ENCODE measurements at places on chromosomes 1 and 21.

DNA sequence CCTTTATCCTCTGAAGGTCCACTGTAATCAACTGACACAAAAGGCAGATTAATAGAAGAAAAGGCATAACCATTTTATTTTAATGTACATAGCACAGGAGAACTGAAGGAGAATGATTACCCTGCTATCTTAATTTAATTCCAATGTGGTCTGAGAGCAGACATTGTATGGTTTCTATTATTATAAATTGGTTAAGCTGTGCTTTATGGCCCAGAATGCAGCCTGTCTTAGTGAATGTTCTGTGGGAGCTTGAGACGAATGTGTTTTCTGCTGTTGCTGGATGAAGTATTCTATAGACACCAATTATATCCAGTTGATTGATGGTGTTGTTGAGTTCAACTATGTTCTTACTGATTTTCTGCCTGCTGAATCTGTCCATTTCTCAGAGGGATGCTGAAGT, 25.0 kb upstream of the SLC2A1 start:
- no peak for DNase-seq

DNA sequence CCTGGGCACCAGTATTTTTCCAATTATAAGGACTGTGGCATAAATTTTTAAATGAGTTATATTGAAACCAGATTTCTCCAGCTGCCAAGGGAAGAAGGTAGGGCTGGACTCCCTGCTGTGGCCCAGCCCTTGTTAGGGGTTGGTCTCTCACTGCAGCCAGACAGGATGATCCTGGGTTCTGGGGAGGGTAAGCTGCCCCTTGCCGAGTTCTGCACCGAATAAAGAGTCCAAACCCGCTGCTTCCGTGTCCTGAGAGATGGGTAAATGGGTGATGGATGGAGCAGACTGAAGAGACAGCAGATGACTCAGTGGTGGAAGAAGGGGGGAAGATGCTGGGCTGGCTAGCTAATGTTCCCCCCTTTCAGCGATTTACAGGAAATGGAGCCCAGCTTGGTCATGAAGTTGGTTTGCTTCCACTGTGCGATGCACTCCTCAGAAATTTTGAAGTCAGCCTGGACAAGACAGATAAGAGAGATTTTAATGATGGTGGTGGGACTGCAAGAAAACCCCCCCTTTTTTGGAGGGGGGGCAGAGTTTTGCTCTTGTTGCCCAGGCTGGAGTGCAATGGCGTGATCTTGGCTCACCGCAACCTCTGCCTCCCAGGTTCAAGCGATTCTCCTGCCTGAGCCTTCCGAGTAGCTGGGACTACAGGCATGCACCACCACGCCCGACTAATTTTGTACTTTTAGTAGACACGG, 41.4 kb downstream of the YARS1 start:
- DNase-seq: no peak

DNA sequence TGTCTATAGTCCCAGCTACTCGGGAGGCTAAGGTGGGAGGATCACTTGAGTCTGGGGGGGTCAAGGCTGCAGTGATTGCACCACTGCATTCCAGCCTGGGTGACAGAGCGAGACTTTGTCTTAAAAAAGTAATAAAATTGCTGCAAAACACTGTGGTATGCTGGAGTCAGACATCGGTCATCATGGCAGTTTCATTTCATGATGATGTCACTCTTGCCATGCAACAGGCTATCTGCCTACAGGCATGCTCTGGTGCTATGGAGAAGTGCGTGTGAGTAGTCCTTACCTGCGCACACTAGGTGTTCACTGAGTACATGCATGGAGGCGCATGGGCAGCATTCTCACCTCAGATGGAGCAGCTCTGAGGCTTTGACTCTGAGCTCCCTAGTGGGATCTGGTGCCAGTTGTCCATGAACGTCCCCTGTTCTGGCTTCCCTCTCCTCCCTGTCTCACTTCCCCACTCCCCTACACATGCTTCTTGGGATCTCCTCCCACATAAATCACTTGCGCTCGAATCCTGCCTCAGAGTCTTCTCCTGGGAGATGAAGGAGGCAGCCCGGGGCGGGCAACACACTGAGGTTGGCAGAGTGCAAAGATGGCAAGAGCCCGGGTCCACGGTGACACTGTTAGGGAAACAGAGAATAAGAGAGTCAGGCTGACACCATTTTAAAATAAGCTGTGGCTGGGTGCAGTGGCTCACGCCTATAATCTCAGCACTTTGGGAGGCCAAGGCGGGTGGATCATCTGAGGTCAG, 10.4 kb upstream of the CELA3B start:
- no peak for DNase-seq

GRCh38 chr1:118333601-118334210, 148.7 kb upstream of the SPAG17 start:
- no peak for DNase-seq

GRCh38 chr1:185268352-185268751, 48.7 kb downstream of the IVNS1ABP start:
- no peak for DNase-seq

GRCh38 chr1:180353945-180354344, 123.9 kb downstream of the LHX4 start:
- DNase-seq: no peak

DNA sequence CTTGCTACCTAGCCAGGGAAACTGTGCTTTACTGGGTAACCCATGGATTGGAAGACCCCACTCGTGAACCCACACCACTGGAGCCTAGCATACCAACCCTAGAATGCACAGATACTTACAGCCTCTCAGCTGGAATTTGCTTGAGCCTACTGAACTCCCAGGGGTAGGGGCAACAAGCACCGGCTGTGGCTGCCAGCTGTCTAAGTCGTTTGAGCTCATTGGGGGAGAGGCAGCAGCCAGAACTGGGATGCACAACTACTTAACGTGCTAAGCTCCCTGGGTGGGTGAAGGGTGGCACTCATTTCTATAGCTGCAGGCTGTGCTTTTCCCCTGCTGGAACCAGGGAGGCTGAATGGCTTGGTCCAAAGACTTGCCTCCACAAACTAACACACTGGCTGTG, 212.4 kb downstream of the ZNF648 start:
- no peak for DNase-seq

DNA sequence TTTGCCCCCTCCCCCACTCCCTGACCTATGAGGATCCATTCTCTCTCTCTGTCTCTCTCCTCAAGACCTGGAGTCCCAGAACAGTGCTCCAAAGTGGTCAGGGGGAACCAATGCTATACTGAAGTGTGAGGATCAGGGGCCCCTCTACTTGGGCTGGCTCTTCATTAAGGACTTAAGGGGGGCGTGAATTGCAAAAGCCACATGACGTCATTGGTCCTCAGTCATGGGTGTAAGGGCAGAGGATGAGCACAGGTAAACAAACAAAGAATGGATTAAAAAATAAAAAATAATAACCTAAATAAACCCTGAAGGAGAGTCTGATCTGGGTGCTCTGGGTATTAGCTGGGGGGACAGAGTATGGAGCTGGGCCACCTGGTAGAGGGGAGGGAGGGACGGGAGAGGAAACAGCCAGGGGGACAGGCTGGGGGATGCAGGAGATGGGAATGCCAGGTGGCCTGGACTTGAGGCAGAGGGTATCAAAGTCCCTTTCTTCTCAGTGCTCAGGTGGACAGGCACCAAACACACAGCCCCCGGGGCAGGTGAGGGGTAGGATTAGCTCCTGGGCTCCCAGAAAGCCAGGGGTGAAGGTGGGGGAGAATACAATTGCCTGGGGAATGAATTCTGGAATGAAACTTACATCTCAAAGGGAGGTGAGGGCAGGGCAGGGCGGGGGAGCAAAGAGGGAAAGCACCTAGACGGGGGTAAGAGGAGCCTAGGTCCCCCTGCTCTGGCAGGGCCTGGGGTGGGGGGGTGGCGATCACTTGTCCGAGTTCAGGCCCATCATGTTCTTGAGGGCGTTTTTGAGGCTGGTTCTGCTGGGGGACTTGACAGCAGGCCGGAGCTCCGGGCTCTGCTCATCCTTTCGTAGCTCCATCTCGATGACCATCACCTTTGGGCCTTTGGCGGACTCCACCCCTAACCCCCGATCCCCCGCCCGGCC, 4.6 kb downstream of the MPZ start:
- no peak for DNase-seq

DNA sequence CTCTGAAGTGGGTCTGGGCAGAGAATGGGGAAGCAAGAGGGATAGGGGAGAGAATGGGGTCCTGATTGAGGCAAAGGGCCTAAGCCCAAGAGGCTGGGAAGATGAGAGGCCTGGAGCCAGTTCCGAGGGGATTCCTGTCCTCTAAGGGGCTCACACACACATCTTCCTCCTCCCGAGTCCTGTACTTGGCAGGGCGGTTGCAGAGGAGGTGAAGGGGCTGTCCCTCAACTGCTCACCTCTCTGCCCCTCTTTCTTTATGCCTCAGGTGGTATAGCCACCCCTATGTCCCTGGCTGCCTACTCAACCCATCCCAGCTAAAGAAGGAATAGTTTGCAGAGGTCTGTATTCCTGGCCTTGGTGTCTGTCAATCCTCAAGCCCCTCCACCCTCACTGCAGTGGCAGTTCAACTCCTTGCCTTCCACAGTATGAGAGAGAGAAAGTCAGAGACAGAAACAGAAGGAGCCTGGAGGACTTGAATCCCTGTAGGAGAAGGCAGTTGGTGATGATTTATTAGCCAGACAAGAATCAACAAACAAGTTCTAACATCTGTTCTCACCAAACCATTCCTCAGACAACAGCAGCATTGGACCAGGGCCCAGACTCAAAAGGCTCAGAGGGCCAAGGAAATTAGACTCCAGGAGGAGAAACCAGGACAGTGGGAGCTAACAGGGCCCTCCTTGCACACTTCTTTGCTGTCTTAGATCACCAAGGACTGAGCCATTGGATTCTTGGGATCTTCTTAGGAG, 10.7 kb downstream of the SH2D2A start:
- DNase-seq: no peak

DNA sequence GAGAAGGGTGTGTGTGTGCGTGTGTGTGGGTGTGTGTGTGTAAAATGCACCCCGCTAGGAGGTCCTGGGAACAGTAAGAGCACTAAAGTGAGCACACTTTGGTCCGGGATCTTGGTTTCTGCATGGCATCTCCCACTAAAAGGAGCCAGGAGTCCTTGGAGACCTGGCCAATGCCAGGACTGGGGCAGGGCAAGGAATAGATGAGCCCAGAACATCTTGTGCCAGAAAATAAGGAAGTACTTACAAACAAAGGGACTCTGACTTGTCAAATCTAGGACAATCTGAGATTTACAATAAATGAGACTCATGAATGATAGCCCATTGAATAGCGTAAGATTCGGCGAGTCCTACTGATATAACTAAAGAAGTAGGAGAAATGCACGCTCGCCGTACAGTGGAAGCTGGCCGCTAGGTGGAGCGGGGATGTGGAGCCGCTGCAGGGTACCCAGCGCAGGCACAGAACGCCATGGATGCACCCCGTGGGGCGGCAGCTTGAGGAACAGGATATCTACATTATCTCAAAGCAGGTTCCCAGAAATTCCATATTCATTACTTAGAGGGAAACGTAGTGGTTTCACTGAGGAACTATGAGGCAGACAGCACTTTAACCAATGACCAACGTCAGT, 7.1 kb downstream of the SLC37A1 start:
- no peak for DNase-seq

- no peak for DNase-seq
Measured at GRCh38 chr1:117629625-117630422, 24.0 kb downstream of the TENT5C start.

GRCh38 chr1:187689129-187689528, 860.4 kb downstream of the PLA2G4A start:
- no peak for DNase-seq

DNA sequence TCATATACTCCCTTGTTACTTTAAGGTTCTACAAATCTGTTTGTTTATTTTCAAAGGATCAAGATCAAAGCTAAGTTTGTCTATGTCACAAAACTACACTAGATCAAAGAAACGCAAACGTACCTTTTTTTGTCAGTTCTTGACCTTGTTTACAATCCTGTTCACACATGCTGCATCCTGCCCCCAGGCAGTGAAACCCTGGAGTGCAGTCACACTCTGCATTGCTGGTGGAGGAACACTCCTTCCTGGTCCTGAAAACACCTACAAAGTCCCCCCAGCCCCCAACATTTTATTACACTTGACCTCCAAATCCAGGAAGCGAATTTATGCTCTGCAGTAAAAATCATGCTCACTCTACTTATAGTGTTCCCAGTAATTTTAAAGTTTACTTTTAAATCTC, 2.6 kb downstream of the TNFRSF9 start:
- DNase-seq: no peak

- DNase-seq: no peak
Measured at GRCh38 chr1:116997636-116998035, 3.9 kb upstream of the CD101 start.

- no peak for DNase-seq
Measured at GRCh38 chr1:232462213-232462612, 167.7 kb downstream of the SIPA1L2 start.

- DNase-seq: no peak
Measured at GRCh38 chr21:14926186-14926585, 138.6 kb downstream of the NRIP1 start.

DNA sequence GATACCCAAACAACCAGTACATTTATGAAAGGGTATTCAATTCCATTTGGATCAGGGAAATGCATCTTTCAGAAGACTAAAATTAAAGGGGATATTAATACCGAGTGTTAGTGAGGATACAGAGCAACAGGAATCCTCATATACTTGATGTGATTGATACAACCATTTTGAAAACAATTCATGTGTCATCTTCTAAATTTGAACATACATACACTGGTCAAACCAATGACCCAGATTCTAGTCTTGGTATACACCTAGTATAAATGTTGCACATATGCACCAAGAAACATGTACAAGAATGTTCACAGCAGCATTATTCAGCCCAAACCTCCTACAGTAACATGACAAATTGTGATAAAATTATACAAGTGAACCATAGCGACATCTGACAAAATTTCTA, 58.6 kb downstream of the ZNF644 start:
- DNase-seq: no peak

GRCh38 chr1:196677781-196678509, 26.1 kb downstream of the CFH start:
- DNase-seq: no peak

- no peak for DNase-seq
Measured at GRCh38 chr1:101185421-101185820, 51.4 kb upstream of the S1PR1 start.

DNA sequence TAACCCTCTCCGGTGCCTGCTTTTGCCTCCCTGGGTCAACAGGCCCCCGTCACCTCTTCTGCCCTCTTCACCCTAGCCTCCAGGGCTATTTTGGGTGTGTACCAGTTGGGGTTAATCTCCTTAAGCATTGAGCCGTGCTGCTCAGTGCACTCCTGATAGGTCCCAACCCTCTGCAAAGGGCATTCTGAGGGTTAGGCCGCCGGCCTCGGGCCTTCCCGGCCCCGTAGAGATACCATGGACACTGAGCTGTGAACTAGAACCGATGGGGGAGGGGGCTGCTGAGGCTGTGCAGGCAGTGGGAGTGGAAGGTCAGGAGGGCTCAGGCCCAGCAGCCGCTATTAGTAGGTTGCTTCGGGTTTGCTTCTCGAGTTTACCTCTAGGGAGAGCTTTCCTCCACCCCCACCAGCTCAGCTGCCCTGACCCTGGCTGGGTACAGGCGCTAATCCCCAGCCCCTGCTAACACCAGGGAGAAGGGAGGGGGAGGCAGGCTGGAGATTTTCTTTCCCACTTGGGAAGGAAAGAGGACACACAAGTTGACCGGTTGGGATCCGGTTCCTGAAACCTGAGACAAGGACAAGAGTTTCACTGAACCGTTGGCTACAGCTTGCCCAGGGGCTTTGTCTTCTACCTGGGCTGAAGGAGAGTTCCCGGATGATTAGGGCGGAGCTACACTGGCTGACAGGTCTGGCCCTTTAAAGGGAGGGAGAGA, 4.8 kb downstream of the LMOD1 start:
- no peak for DNase-seq

GRCh38 chr1:94125551-94126514, 4.9 kb upstream of the ABCA4 start:
- DNase-seq: no peak

GRCh38 chr1:59116920-59117542, 179.9 kb upstream of the FGGY start:
- no peak for DNase-seq
